ENCODE measurements at places on chromosomes 13 and 19. TPM values are rescaled to one million over a fixed set of nuclear protein-coding genes. Genes with fewer than 3 reads are reported as not detected.

DNA sequence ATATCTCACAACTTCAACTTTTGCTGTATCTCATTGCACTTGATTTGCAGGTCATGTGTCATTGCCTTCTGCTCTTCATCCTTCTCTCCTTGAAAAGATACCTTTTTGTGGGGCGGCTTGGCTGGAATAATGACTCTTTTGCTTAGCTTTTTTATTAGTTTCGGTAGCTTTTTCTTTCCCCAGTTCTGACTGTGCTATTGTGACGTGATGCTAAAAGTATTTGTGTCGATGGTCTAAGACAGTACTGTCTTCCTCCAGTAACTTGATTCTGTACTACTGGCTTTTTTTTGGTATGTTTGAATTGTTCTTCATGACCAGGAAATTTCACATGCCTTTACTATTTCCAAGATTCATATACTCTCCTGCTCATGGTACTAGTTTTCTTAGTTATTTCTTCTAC, 63.1 kb downstream of the SLITRK1 start:
- no peak for DNase-seq

DNA sequence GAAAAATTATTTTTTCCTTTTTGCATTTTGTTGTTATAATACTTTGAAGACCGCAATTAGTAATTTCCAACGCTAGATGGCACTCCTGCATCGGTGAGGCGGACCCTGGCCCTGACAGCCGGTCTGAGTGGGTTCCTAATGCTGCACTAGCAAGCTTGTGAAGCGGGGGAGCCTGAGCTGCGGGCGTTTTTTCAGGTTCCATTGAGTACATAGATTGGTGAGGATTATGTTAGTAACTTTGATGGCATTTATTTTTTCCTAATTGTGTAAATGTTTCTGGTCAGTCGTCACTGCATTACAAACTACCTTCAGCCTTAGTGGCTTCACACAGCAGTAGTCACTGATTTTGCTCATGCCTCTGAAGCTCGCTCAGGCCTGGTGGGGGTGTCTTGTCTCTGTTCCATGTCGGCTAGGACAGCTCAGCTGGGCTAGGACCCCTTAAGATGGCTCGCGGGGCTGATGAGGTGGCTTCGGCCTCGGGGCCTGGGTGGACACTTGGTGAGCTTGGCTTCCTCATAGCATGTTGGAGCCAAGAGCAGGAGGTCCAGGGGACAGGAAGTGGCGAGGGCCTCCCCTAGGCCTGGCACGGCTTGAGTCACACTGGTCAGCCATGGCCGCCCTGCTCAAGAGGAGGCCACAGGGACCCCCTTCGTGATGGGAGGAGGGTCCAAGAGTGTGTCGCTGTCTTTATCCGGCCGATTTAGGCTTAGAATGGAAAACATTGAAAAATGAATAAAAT, 25.0 kb downstream of the ERCC5 start:
- DNase-seq = peak; percentile 83

DNA sequence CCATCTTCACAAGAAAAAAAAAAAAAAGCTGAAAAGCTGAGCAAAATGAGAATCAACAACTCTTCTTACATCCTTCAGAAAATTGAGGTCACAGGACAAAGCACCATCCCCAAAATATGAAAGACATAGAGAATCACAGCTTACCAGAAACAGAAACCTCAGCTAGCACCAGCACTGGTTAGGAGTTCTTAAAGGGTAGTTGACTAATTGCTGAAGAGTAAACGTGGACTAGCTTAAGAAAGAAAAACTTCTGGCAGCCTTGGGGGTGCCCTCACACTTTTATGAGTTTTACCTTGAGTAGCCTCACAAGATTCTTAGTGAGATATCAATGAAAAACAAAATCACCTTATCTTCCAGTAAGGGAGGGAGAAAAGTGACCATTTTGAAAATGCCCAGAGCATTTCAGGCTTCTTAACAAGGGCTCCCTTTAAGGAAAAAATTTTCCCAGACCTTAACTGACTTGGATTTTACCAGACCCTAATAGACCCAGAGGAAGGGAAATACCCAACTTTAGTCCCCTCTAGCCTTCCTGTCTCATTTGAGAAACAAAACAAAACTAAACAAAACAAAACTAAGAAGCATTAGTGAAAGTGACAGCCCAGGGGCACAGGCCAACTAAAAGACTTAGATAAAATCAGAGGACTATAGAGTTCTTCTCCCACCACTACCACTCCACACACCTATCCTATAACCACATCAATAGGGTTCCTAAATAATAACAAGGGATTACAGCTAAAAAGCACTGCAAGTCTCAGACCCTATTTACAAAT, 888.6 kb downstream of the DIAPH3 start:
- no peak for DNase-seq

- DNase-seq = no peak
Measured at GRCh38 chr13:98559169-98559568, 17.7 kb downstream of the STK24 start.

- no peak for DNase-seq
Measured at GRCh38 chr19:42191855-42192254, 25.6 kb downstream of the DEDD2 start.

DNA sequence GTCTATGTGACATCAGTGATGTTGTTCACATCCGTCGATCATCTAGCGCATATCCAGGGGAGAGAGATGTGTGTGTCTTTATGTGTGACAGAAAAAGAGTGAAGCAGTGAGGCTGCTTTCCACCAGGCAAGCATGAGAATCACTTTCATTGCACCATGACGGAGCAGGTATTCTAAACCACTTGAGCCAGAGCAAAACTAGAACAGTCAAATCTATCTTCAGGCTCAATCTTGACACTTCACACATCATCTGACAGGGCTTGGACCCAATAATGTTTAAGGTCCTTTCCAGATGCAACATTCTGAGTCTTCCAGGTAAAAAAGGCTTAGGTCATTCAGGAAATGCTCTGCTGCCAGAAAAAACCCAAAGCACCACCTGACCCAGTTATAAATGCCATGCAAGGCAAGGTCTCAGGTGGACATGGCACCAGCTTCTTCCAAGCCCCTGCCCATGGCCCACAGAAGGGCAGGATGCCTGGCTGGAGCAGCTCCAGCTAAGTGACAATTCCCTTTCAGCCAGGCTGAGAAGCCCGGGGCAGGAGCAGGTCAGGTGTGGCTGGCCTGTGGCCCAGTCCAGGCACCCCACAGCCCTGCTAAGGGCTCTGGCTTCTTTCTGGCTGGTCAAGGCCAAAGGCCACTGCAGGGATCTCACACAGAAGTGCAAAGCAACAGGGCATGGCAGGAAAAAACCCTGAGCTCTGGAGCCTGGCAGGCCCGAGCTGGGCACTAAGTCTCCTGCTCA, 5.0 kb downstream of the ELAVL1 start:
- DNase-seq = no peak

DNA sequence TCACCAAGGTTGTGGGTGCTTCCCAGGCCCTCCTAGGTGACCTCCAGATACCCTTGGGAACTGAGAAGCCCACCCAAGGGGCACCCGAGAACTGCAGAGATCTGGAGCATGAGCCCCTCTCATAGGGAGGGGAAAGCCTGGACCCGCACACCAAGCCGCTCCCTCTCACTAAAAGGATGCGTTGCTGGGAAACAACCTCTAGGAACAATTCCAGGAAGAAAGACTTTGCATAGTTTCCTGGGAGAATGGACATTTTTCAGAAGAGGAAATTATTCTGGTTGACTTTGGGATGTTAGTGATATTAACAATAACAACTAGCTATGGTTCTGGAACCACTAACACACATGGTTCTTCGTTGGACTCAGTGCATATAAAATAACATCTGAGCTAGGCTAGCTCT, 64.6 kb downstream of the SLC7A1 start:
- no peak for DNase-seq

DNA sequence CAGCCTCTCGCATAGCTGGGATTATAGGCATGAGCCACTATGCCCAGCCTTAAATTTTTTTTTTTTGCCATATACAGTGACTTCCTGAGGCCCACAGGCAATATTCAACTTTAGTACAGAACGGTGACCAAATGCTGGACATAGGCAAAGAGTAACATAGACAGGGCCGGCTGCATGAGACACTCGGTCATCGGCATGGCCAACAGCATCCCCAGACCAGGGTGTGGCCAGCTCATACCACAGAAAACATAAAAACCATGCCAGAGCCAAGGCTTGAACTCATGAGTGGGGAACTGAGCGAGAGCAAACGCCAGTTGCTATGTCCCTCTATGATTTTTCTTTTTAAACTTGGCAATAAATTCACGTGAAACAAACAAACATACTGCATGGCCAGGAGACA, 17.0 kb downstream of the KANK2 start:
- no peak for DNase-seq

GRCh38 chr19:17125062-17125727, 49.6 kb downstream of the MYO9B start:
- no peak for DNase-seq

DNA sequence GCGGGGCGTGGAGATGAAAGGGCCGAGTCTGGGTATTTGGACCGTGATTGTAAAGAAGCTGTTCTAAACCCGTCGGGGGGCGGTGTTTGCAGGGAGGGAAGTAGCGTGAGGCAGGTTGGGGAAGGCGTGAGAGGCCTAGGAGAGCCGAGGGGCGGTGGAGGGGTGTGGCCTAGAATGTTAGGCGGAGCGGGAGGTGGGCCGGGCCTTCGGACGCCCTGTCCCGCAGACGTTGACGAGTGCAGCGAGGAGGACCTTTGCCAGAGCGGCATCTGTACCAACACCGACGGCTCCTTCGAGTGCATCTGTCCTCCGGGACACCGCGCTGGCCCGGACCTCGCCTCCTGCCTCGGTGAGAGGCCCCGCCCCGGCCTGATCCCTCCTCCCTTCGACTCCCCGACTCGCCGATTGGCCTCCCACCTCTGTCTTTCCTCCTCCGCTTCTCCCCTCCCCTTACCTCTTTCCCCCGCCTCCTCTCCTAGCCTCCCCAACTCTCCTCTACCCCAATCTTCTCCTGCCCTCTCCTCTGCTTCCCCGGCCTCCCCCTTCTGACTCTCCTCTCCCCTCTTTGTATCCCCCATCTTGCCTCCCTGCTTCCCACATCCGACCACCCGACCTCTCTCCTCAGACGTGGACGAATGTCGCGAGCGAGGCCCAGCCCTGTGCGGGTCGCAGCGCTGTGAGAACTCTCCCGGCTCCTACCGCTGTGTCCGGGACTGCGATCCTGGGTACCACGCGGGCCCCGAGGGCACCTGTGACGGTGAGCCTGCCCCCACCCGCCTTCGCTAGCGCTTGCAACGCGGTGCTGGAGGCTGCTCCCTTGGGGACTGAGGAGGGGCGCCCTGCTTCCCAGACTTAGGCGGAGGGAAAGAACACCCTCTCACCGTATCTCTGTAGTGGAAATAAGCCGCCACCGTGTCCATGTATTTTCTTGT, 12.8 kb downstream of the LTBP4 start:
- peak; percentile 94 for DNase-seq

DNA sequence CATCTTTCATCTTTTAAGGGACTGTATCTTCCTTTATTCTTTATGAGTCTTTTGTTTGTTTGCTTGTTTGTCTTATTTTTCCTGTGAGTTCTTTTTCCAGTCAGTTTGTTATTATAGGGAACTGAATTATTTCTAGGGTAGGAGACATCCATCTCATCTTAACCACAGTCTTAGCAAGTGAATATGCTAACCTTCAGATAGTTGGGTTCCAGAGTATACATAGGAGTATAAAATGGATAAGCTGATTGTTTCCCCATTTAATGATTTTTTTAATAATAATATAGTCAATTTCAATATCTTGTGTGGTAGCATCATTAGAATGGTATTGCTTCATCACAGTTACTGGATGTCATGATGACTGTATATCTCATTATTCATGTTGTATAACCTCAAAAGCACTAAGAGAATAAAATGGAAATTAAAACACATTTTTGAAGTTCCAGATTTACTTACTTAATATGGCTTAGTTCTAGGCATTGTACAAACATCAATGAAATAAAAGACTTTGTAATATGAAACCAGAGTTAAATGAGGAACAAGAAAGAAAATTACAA, 33.0 kb downstream of the GPC6 start:
- no peak for DNase-seq

DNA sequence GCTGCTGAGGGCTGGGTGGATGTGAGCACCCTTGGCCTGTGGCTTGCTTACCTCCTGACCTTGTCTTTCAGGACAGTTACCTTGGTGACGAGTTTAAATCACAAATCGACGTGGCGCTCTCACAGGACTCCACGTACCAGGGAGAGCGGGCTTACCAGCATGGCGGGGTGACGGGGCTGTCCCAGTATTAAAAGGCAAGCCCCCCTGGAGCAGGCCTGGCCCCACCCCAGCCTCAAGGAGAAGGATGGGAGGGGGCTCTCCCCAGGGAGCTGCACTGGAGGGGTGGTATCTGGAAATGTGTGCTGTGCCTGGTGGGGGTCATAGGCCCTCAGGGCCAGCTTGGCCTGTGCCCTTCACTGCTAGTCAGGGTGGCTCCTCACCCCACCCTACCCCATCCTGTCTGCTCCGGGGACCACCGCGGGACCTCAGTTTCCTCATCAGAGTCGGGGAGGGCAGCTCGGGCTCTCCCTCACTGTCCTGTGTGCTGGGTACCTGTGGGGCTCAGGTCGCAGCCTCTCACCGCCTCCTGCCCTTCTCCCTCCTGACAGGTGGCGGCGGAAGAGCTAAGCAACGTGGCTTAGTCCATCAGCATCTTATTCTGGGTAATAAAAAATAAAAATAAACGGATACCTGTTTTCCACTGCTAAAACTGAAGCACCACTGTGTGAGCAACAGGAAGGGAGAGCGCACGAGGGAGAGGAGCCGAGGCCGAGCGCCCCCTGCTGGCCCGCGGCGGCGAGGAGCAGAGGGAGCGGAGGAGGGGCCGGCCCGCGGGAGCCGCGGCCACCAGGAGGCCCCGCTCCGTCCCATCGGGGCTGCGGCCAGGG, 29.8 kb downstream of the CERS1 start:
- peak; percentile 91 for DNase-seq

GRCh38 chr13:110630566-110631119, 15.3 kb downstream of the NAXD start:
- no peak for DNase-seq

DNA sequence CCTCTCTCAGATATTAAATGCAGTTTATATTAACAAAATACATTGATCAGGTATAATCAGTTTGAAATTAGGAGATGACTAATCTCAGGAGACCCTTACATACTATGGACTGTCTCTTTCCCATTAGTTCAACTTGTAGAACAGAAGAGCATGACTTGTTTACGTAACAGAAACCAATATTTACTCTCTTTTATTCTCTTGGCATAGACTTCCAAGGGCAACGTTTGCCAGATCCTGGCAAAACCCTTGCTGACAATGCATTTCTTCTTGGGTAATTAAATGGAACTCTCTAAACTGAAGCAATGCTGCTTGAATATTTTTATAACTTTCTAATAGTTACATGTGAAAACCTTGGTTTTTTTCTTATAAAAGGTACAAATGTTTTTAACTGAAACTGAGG, 68.3 kb upstream of the MYO16 start:
- DNase-seq = no peak

- peak; percentile 88 for DNase-seq
Measured at GRCh38 chr19:35135389-35135909, 590 bp upstream of the LGI4 start.

GRCh38 chr13:60627071-60627686, 230.2 kb downstream of the TDRD3 start:
- no peak for DNase-seq

- DNase-seq = no peak
Measured at GRCh38 chr13:53683608-53684007, 655.0 kb downstream of the OLFM4 start.

GRCh38 chr19:49125025-49125731, 5.8 kb downstream of the PPFIA3 start:
- DNase-seq = no peak

Gene FUT1
- total RNA-seq = 14.5 TPM

Gene DGKH
- 12.3 TPM for total RNA-seq

Gene KLK8
- total RNA-seq = not detected

Gene MAN2B1
- 145 TPM for total RNA-seq

Gene CPAMD8
- 12.0 TPM for total RNA-seq

Gene SPRY2
- 29.5 TPM for total RNA-seq

Data from spleen (tissue), 13 donors.